ENCODE measurements at places on chromosomes 2 and 18. TPM values are rescaled to one million over a fixed set of nuclear protein-coding genes. Genes with fewer than 3 reads are reported as not detected.

The FBXO48 gene
- 0.41 TPM for total RNA-seq

The BCL11A gene
- 0.99 TPM for total RNA-seq

The RNPEPL1 gene
- total RNA-seq, result 71.1 TPM

The UGT1A4 gene
- not detected for total RNA-seq

DNA sequence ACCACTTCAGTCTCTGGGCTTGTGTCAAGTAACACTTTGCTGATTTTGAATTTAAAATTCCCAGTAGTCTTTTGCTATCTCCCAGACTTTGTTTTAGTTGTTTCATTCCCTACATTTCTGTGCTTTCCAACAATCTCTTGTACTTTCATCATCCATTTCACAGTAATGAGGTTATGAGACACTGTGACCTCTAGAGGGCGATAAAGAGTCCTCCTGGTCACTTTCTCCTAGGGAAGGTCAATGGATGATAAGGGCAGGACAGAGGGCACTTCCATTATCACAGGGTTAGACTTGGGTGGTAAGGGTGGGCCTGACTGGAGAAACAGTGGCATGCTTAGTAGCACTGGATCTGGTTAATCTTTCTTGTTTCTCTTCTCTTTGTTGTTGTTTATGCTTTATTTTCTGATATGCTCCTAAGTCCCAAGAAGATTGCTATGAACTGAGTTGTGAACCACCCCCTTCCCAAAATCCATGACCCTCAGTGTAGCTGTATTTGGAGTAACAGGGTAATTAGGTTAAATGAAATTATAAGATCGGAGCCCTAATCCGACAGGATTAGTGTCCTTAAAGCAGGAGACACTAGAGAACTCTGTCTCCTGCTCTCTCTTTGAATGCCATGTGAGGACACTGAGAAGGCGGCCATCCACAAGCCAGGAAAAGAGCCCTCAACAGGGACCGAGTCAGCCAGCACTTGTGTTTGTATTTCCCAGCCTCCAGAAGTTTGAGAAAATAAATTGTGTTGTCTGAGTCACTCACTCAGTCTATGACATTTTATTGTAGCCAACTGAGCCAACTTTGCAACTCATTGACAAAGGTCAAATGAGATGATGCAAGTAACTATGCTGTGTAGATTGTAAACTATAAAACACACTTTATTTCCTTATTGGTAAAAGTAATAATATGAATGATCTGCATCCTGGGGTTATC, 779.2 kb downstream of the CNTNAP5 start:
- no peak for DNase-seq

GRCh38 chr2:64267699-64268098, 123.5 kb upstream of the PELI1 start:
- no peak for DNase-seq

- DNase-seq, result no peak
Observed at GRCh38 chr2:112020561-112020960, 34.5 kb upstream of the TMEM87B start.

DNA sequence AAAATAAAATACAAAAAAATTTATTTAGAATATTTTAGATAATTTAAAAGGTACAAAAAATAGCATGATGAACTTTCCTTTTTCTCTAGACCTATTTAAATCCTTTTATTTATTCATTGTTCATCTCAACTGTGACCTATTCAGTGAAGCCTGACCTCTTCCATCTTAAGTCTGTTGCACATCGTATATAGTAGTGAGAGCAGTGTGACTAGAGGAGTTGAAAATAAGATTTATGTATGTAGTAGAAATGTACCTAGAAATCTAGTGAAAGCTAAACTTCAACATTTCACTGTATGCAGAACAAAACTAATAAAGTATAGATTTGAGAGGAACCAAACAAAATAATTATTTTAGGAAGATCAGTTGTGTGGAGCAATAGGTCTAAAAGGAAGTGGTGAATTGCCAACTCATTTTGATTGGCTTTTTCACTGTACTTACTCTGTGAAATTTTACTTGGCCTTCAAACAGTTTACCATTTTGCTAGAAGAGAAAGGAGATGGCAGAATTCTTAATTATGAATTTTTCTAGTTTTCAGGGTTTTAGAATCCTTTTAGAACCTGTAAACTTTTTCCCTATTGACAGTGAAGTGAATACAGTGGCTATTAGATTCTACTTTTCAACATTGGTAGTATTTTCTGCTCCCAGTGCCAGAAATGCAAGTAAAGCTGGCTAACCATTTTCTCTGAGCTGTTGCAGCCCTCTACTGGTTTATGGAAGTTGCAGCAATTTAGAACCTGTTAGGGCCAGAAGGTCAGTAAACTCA, 11.0 kb downstream of the ANKRD12 start:
- no peak for DNase-seq

DNA sequence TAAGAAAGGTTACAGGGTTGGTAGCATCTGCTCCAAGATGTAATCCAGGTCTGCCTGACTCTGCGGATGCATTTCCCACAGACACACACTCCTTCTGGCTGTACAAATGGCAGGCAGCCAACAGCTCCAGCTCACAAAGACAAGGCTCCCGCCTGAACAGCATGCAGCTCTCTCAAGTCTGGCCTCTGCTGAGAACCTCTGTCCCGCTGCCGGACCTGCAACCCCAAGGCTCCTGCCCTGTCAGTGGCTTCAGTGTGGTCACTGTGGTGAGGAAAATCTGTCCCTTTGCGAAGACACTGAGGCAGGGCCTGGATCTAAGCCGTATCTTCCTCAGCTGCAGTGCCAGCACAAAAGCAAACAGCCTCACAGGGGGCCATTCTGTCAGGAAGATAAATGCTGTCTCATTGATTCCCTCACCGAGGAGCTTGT, 469.3 kb upstream of the MEX3C start:
- no peak for DNase-seq

- DNase-seq, result no peak
Observed at GRCh38 chr18:12656605-12656937, 1.3 kb downstream of the SPIRE1 start.

DNA sequence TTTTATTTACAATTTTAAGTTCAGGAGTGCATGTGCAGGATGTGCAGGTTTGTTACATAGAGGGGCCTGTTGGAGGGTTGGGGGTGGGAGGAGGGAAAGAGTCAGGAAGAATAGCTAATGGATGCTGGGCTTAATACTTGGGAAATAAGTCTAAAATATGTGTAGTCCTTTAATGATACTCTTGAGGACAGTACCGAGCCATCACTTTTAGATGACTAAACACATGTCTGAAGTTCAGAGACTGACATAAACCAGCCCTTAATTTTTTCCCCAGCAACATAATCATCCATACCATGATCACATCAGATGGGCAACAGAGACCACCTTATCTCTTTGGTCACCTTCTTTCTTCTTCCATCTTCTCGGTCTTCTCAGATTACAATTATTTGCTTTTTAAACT, 189.1 kb upstream of the COL3A1 start:
- no peak for DNase-seq

DNA sequence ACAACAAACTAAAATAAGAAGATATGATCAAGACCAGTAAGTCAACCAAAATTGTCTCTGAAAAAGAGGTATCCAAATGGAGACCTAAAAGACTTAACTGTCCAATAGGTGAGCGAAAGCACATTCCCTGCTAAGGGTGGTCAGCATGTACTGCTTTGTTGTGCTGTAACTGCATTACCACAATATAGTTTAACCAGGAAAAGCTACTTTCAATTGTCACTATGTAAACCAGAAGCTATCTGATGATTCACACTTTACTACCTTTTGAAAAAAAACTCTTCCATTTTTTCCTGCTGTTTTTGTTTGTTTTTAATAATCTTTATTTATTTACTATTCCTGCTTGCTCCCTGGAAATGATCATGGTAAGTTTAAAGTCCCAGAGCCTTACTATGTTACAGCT, 36.1 kb downstream of the ASXL2 start:
- no peak for DNase-seq

- no peak for DNase-seq
Observed at GRCh38 chr2:50509852-50510251, 522.1 kb downstream of the NRXN1 start.

GRCh38 chr2:239013678-239013976, 165.7 kb downstream of the TWIST2 start:
- DNase-seq, result no peak

DNA sequence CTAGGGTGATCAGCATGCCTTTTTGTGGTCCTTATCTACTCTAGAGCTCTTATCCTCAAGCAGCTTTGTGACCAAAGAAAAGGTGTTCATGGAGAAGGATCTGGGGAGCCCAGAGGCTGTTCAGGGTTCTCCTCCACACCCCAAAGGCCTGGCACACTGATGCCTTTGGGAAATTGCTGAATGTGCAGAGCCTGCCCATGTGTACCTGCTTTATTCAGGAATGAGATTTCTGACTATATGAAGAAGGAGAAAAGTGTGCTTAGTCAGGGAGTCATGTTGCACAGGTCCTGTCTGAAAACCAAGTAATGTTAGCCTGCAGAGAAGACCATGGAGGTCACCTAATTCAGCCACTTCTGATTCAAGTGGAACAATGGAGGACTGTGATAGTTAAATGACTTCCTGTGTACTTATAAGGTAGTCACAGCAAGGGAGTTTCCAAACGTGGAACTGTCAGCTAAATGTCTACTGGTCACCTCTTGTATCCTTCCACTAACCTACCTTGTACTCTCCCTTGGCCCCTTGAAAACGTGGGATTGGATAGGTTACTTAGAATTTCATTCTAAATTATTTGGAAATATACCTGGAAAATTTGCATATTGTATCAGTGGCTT, 81.3 kb downstream of the LIMS1 start:
- no peak for DNase-seq

GRCh38 chr2:191126386-191127085, 24.3 kb downstream of the STAT4 start:
- no peak for DNase-seq

- no peak for DNase-seq
Observed at GRCh38 chr18:543447-544078, 36.6 kb upstream of the CETN1 start.

DNA sequence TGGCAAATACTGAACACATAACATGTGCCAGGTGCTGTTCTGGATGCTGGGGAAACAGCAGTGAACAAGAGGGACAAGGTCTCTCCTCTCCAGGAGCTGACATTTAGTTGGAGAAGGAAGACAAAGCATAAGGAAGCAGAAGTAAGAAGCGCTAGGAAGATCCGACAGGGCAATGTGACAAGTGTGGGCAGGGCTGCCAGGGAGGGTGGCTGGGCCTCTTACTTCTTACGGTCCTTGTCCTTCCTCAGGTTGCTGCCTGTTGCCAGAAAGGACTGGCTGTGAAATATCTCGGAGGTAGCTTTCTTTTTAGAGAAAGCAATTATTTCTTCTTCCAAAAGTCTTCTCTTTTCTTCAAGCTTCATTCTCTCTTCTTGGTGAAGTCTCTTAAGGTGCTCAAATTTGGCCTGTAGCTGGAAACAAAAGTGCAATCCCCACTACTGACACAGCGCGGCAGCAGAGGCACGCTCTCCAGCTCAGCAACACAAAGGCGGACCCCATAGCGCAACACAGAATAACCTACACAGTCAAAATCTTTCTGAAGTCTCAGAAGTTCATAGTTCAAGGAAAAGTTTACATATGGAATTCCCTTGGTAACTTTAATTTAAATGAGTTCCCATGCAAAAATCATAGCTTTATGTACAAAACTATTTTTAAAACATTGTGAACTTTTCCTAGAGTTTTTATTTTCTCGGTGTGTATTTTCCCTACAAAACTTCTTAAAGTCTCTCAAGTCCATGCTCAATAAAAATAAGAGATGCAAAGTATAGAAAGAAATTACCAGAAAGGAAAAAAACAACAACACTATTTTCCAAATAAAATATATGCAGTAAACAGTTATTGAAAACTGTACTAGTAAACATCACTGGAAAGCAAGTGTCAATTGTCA, 67.7 kb downstream of the SEPTIN10 start:
- DNase-seq, result no peak

DNA sequence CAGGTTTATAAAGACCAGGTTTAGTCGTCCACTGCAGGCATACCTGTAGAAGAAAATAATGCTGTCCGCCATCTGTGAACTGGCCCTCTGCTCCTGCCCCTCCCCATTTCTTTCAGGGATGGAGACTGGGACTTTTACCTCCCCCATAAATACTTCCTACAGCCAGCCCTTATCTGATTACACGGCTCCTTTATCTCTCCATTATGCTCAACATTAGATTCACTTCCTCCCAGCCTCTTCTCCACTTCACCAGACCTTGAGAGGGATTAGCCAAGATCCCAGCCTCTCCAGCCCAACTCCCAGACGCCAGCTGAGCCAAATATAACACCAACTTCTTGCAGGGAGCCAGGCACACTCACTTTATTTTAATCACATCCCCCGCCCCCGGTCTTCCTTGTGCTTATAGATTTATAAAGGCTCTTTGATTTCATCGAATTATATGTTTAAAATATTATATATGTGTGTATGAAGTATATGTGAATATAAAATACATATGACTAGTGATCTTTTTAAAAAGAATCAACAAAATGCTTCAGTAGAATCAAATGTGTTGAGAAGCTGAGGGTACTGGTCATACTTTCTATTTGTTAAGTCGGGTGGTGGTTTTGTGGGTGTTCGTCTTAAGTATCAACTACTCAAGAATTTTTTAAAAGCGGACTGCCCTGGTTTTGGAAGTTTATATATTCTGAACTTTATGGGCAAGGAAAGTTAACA, 81.0 kb downstream of the SPRED2 start:
- no peak for DNase-seq

GRCh38 chr18:74957588-74958224, 251.2 kb downstream of the PTGR3 start:
- no peak for DNase-seq

DNA sequence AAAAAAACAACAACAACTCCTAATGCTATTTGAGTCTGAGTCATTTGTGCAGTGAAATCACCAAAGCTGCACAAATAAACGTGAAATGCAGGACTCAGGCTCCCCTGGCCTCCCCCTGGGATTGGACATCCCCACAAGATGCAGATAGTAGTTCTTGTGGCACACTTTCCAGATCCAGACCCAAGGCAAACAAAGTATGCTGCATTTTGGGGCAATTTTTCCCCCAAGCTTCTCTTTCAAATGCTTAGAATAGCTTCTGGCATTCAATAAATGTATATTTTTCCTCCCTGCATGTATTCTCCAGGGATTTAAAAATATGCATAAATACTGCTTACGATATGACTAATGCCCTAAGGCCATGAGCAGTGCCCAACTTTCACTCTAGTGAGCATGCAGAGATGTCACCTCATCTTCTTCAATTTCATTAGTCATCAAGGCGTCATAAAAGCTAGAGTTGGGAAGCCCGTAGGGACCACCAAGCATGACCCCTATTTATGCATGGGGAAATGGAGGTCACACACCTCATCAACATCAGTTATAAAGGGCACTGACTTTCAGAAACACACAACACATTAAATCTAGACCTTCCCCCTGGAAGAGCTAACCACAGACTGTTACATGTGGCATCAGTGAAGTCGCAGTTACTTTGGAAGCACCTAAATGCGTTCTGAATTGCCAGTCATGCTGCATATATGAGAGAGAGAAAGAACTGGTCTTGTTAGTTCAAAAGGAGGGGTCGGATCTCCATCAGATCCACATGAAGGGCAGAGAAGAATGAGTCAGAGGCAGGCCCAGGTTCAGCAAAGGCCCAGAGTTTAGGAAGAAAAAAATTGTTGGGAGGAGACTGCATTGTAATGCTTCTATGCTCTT, 374.1 kb downstream of the LPIN1 start:
- no peak for DNase-seq

- DNase-seq, result no peak
Observed at GRCh38 chr18:13889671-13890070, 25.7 kb downstream of the MC2R start.

Measured in thoracic aorta (tissue), 2 donors.